ENCODE measurements at places on chromosomes 3 and 15. TPM values are rescaled to one million over a fixed set of nuclear protein-coding genes. Genes with fewer than 3 reads are reported as not detected.
A peak's percentile ranks its signal among the peaks of the same experiment; 100 is the strongest.

Gene WDR93
- total RNA-seq: not detected

Gene EPHB1
- 1.3 TPM for total RNA-seq

Gene LDHAL6B
- not detected for total RNA-seq

Gene SNTN
- not detected for total RNA-seq

Gene STX19
- total RNA-seq: not detected

Gene MKRN2OS
- total RNA-seq: not detected

Gene CNBP
- 395 TPM for total RNA-seq

Gene FSD2
- total RNA-seq: not detected

Gene RGMA
- 101 TPM for total RNA-seq

Gene ADCY5
- 133 TPM for total RNA-seq

Gene GHSR
- not detected for total RNA-seq

Gene LRRC3B
- total RNA-seq: 0.52 TPM

DNA sequence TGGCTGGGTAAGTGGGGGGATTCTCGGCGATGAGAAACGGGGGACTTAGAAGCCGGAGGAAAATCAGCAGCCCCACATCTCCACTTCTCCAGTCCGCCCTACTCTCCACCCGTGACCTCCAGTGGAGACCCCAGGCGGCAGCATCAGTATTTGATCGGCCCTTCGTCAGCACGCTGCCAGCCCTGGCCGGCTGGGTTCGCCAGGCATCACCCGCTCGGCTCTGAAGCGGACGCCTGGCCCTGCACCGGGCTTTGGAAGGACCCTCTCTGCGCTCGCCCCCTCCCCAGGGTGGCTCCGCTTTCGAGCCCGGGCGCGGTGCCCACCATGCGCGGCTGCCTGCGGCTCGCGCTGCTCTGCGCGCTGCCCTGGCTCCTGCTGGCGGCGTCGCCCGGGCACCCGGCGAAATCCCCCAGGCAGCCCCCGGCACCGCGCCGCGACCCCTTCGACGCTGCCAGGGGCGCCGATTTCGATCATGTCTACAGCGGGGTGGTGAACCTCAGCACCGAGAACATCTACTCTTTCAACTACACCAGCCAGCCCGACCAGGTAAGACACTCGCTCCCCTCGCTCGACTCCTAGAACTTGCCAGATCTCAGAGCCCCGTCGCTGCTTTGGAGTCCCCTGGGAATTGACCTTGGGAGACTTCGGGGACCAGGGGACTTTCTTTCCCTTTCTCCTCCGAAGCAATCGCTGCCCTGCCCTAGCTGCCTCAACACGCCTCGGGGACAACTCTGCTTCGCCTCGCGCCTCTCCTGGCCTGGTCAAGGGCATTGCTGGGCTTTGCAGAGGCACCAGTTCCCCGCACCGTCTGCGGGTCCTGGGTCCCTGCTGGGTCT, 561 bp downstream of the SIDT1 start:
- no peak overlapping the region for H3K27ac ChIP-seq
- H3K27me3 ChIP-seq: peaks cover 11% of the 10 kb centered on the region
- no peak for DNase-seq
- H3K36me3 ChIP-seq: no peaks in the 10 kb centered on the region

DNA sequence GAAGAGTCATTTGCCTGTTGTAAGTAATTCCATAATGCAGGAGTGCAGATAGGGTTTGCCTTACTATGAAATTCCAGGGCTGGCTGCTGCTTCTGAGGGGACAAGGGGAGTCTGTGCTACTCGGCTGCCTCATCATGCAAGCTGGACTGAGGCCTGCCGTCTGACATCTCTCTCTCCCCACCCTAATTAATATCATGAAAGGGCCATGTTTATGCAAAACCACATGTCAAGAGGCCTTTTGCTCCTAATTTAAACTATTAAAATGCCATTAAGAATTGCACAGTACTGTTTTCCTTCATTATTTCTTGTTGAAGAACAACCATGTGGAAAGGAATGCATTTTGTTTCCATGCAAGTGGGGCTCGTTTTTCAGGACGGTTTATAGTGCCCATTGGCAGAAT, 26.3 kb downstream of the CHST2 start:
- H3K4me3 ChIP-seq: no peak overlapping the region
- no peak for DNase-seq
- no peaks in the 10 kb centered on the region for H3K27me3 ChIP-seq

- no peaks in the 10 kb centered on the region for H3K27me3 ChIP-seq
- no peaks in the 10 kb centered on the region for H3K36me3 ChIP-seq
- H3K4me1 ChIP-seq: peaks cover 9% of the 10 kb centered on the region
- DNase-seq: no peak
- H3K27ac ChIP-seq: no peak overlapping the region
These were observed 101.9 kb upstream of the PLXND1 start for GRCh38 chr3:129708328-129708861.

DNA sequence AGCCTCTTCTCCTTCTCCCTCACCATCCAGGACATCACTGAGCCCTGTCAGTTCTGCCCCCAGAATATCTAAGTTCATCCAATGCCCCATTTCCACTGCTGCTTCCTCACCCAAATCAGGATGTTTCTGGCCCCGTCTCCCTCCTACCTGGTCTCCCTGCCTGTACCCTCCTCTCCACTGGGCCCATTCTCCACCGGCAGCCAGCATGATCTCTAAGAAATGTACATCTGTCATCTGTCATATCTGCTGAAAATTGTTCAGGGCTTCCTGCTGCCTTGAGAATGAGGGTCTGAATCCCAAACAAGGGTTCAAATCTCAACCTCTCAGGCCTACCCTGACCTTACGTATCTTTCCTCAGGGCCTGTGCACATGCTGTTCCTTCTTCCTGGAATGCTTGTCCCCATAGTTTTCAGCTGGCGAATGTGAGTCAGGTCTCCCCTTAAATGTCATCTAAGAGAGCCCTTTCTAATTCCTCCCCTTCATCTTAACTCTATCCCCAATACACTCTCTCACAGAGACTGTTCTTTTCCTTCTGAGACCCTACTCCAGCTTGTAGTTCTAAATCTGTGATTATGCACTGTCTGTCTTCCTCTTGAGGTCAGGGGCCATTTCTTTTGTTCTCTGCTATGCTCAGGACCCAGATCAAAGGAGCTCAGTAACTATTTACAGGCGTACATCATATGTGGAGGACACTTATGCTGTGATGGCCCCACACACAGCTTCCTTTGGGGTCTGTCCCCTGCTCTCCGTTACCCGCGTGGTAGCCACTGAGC, 40.8 kb downstream of the SMAD3 start:
- H3K4me1 ChIP-seq: peaks cover 86% of the 10 kb centered on the region
- H3K27ac ChIP-seq: peak overlapping the region; percentile 82
- no peak for DNase-seq
- no peaks in the 10 kb centered on the region for H3K27me3 ChIP-seq
- H3K4me3 ChIP-seq: no peak overlapping the region

GRCh38 chr3:189898559-189899153, 222.0 kb downstream of the P3H2 start:
- no peaks in the 10 kb centered on the region for H3K4me1 ChIP-seq
- H3K36me3 ChIP-seq: no peaks in the 10 kb centered on the region
- no peak overlapping the region for H3K27ac ChIP-seq

DNA sequence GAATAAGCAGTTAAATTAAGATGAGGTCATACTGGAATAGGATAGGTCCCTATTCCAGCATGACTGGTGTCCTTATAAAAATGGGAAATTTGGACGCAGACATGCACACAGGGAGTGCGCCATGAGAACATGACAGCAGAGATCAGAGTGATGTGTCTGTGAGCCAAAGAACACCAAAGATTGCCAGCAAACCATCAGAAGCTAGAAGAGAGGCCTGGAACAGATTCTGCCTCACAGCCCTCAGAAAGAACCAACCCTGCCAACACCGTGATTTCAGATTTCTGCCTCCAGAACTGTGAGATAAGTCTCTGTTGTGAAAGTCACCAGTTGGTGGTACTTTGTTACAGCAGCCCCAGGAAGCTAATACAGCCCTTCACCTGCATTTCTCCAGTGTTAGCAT, 34.7 kb downstream of the EPHB1 start:
- H3K4me1 ChIP-seq: no peaks in the 10 kb centered on the region
- no peak overlapping the region for H3K27ac ChIP-seq
- H3K4me3 ChIP-seq: no peak overlapping the region
- no peaks in the 10 kb centered on the region for H3K27me3 ChIP-seq

DNA sequence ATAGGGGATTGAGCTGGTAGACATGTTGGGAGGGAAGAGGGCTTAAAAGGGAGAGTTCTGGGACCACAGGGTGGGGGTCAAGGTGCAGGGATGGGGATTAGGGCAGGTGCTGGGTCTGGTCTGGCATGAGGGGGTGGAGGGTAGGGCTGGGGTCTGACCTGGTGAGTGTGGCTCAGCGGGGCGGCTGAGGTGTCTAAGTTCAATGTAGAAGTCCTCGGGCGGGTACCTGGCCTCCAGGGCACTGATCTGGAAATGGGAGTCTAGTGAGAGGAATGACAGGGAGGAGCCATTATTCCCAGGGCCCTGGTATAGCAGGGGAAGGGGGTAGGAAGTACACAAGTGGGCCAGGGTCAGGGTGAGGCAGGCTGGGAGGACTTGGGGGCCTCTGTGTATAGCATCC, 39.6 kb downstream of the RAB11A start:
- H3K4me1 ChIP-seq: no peaks in the 10 kb centered on the region
- no peaks in the 10 kb centered on the region for H3K27me3 ChIP-seq
- DNase-seq: no peak
- no peak overlapping the region for H3K27ac ChIP-seq

DNA sequence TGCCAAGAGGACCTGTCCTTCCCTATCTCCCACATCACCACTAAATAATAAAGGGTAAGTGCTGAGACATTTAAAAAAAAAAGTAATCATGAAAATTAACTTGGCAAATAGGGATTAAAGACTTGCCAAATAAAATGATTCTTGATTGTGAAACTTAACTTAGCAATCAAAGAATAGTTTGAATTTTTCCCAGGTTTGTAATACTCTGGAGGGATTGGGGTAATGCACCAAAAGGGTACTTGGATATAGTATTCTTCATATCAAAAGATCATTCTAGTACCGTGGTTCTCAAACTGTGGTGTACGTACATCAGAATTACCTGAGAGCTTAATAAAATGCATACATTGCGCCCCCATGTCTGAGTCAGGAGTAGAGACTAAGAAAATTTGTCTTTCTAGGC, 28.5 kb downstream of the CALML4 start:
- H3K4me3 ChIP-seq: no peak overlapping the region
- peak overlapping the region; percentile 70 for H3K27ac ChIP-seq
- no peaks in the 10 kb centered on the region for H3K27me3 ChIP-seq

DNA sequence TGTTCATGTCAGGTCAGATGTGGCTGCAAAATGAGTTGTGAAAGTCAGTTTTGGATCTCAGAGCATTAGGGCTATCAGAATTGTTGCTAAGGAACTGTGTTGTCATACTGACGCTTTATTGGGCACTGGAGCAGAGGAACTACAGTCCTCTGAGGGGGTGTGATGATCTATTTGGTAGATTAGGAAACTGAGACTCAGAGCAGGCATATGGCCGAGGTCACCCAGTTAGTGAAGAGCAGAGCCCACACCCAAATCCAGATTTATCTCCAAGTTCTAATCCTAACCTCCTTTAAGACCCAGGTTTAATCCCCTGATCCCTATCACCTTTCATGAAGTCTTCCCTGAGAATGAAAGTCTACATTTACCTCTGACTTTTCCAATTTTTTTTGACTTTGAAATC, 25.6 kb upstream of the GLCE start:
- H3K27ac ChIP-seq: no peak overlapping the region
- no peaks in the 10 kb centered on the region for H3K27me3 ChIP-seq
- H3K36me3 ChIP-seq: no peaks in the 10 kb centered on the region
- H3K4me1 ChIP-seq: no peaks in the 10 kb centered on the region

- H3K4me3 ChIP-seq: peak overlapping the region; percentile 20
- no peaks in the 10 kb centered on the region for H3K4me1 ChIP-seq
- DNase-seq: no peak
- no peaks in the 10 kb centered on the region for H3K36me3 ChIP-seq
- H3K27ac ChIP-seq: peak overlapping the region; percentile 17
These were observed 203.3 kb downstream of the MBNL1 start for GRCh38 chr3:152471814-152472671.

- H3K4me1 ChIP-seq: no peaks in the 10 kb centered on the region
- no peak overlapping the region for H3K4me3 ChIP-seq
- no peaks in the 10 kb centered on the region for H3K36me3 ChIP-seq
- no peaks in the 10 kb centered on the region for H3K27me3 ChIP-seq
These were observed 21.8 kb upstream of the ATP13A5 start for GRCh38 chr3:193400304-193400703.

DNA sequence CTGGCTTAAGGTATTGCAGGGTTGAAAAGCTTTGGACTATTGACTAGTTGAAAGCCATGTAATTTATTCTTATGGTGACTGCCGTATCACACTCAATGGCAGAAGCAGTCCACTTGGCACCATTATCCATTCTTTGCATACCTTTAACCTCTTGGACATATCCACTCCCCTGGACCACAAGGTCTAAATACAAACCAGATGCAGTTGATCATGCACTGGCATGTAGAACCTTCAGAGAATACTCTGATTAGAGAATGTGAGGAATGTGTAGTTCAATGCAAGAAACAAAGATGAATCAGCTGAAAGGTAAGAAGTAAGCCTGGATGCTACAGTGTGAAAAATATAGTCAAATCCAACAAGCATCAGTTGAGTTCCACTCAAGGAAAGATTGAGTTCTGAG, 93.1 kb downstream of the FRMD5 start:
- no peaks in the 10 kb centered on the region for H3K36me3 ChIP-seq
- H3K27me3 ChIP-seq: no peaks in the 10 kb centered on the region
- DNase-seq: no peak
- H3K27ac ChIP-seq: no peak overlapping the region
- peaks cover 5% of the 10 kb centered on the region for H3K4me1 ChIP-seq

DNA sequence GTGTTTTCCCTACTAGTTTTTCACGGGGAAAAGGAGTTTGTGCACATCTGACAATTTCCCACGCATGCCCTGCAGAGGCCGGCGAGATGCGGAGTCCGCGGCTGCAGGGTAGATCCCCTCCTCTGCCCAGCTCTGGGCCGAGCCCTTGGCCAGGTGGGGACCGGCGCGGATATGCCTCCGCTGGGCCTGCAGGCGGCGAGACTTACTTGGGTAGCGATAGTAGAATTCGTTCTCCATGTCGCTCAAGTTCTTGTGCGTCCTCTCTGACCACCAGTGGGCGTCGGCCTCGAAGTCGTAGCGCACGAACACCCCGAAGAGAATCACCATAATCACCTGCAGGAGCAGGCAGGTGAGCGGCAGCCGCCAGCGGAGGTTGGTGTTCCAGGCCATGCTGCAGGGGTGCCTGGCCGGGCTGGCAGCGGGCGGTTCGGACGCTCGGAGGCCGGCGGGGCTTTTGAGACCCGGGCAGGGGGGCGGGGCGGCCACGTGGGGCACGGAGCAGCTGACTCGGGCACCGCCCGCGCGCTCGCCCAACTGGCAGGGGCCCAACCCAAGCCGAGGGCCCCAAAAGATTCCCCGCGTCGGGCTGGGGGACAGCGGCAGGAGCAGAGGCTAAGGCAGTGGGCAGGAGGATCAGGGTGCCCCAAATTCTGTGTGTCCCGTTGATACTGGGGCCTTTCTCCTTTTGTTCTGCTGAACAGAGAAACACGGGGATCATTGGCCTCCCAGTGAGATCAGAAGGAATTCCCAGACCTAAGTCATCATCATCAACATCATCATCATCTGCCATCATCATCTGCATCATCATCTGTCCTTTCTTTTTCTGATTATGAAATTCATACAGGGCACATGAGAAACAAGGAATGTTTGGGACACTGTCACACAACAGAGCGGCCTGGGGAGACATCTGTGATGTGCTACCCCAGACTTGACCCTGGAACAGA, at the start of gene RHCG:
Gene RHCG, minus strand, starts transcription at position 429 of the 944 bp plus-strand sequence. Its CDS starts 39 bp downstream, at position 390.
- H3K4me3 ChIP-seq: peak within 1 kb of the TSS; percentile 34
- no peaks in the 10 kb centered on the region for H3K36me3 ChIP-seq
- peaks cover 22% of the 10 kb centered on the region for H3K27me3 ChIP-seq

Data from esophagus muscularis mucosa (tissue), 4 donors.